ENCODE measurements at places on chromosomes 16 and 17.

- no peak for DNase-seq
Measured at GRCh38 chr16:85557971-85558657, 55.0 kb upstream of the GSE1 start.

DNA sequence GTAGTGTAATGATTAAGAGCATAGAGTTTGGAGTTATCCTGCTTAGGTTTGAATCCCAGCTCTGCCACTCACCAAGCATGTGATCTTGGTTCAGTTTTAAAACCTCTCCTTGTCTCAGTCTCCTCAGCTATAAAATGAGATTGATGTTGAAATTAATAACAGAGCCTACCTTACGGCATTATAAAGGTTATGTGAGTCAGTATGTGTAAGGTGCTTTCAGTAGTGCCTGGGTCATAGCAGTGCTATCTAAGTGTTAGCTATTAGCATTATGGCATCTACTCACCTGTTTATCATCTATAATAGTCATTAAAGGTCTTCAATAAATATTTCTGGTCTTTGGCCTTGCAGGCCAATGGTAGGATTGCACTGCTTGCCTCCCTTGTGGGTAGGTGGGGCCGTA is 53.4 kb downstream of the PRKCB start:
- DNase-seq = no peak

GRCh38 chr16:57992084-57992483 is 8.4 kb downstream of the ZNF319 start:
- no peak for DNase-seq

DNA sequence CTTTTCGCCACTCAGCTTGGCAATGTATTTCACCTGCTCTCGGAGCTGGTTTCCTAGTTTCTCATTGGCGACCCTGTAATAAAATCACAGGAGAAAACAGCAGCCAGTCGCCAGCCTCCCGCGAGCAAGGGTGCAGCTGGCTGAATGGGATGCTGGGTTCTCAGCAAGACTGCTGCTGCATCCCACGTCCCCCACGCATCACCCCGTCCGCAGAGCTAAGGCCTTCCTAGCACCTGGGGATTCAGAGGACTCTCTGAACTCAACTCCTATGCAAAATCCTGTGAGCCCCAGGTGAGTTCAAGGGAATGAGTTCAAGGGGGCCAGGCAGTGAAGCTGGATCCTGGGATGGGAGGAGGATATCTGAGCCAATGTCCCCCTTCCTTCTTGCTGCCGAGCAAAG is 29.3 kb downstream of the DHX38 start:
- no peak for DNase-seq

DNA sequence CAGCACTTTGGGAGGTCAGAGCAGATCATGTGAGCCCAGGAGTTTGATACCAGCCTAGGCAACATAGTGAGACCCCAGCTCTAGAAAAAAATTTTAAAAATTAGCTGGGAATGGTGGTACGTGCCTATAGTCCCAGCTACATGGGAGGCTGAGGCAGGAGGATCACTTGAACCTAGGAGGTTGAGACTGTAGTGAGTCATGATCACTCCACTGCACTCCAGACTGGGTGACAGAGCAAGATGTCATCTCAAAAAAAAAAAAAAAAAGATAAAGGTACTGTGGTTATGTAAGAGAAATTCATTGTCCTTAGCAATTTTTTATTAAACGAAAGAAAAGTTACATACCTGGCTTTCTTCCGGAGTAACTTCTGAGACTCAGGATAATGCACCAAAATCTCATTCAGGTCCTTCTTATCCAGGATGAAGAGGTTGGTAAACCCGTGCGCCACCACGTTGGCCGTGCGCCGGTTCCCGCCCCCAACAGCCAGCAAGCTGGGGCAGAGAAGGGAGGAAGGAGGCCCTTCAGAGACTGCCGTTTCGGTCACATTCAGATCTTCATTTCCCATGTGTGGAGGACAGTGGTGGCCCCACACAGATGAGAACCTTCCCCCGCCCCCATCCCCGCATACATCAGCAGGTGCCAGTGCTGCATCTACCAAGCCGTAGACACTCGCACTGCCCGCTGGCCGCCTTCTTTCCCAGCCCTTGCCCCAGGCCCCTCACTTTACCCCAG is 73.7 kb downstream of the CNGB1 start:
- DNase-seq = no peak

Measured in pons (tissue), 1 donor.